Keratinocyte (primary cell): ENCODE measurements at places on chromosomes 4 and X. TPM values are rescaled to one million over a fixed set of nuclear protein-coding genes. Genes with fewer than 3 reads are reported as not detected.

GRCh38 chrX:38880296-38880854 lies 79.1 kb downstream of the MID1IP1 start:
- no peak for DNase-seq

- DNase-seq, result no peak
Observed at GRCh38 chrX:34332334-34332733, 200.2 kb upstream of the FAM47A start.

DNA sequence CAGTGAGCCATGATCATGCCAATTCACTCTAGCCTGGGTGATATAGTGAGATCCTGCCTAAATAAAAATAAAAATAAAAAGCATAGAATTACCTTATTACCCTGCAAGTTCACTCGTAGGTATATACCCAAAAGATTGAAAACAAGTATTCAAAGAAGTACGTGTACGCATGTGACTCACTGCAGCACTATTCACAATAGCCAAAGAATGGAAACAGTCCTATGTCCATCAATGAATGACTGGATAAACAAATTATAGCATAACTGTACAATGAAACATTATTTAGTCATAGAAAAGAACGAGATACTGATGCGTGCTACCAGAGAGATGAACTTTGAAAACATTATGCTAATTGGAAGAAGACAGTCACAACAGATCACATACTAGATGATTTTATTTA lies 204.6 kb upstream of the DIAPH2 start:
- no peak for DNase-seq

Gene CXCL1
- 12.0 to 40.7 TPM (median 35.5 TPM) in 3 replicates for polyA plus RNA-seq

- peak; percentile 9 for DNase-seq
Observed at GRCh38 chr4:153295131-153295755, 49.2 kb upstream of the MND1 start.

DNA sequence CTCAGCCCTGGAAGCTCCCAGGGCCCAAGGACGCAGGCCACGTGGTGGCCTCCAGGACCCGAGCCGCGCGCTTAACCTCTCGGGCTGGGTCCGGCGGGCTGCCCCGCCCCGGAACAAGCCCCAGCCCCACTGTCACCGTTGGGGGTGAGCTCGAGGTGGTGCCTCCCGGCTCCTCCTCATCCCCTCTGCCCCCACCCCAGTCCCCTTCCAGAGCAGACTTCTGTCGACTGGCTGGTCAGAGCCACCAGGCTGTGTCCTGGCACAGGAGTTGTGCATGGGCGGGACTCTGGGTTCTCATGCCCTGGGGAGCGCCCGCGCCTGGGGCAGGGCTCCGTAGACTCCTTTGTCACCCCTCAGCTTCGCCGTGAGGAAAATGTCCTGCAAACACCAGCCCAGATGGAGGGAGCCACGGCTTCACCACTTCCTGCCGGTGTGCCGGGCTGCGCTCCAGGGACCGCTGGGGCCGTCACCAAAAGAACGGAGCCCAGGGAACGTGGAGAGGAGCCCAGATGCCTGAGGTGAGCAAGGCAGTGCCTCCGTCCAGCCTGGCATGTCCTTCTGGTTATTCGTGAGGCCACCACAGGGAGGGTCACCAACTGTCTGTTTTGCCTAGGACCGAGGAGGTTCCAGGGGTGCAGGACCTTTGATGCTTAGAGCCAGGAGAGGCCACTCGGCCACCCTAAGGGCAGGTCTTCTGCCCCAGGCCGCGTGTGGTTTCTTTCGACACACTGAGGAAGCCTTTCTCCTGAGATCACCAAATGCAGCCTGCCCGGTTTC lies 7.1 kb upstream of the RGS12 start:
- no peak for DNase-seq

Gene AMTN
- not detected in 3 replicates for polyA plus RNA-seq

- DNase-seq, result no peak
Observed at GRCh38 chr4:29571322-29571721, 1148.8 kb upstream of the PCDH7 start.

- no peak for DNase-seq
Observed at GRCh38 chr4:123304151-123304964, 92.2 kb upstream of the SPRY1 start.

DNA sequence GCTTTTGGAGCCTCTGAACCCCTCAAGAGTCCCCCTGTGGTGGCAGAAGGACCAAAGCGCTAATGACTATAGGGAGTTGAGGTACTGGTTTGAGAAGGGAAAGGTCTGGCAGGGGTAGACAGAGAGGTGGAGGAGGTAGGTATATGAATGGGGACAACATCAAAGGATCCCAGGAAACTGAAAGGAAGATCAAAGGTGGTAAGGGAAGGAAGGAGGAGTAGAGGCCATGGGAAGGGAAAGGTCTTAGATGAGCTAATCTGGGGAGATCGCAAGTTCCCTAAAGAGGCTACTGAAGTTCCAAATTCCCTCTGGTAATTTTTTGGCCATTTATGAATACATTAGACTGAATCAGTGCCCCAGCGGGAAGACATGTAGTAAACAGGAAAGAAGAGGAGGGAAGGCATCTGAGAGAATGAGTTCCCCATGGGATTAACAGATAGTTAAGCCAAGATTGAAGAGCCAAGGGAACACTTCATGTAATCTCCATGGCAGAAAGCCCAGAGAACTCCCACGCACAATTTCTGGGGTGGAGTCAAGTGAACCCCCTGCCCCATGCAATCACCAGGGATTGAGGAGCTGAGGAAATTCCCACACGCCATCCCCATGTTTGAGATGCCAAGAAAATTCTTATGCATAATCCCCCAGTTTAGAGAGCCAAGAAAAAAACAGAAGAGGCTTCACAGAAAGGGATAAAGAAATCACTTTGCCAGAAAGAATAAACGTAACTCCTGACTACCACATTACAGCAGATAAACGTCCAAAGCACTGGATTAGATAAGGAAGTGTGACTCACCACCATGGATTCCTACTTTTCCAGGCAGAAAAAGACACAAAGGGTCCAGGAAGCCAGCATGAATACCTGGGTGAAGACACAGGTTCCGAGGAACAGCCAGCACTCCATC lies 25.8 kb downstream of the ZNF630 start:
- DNase-seq, result peak; percentile 26

DNA sequence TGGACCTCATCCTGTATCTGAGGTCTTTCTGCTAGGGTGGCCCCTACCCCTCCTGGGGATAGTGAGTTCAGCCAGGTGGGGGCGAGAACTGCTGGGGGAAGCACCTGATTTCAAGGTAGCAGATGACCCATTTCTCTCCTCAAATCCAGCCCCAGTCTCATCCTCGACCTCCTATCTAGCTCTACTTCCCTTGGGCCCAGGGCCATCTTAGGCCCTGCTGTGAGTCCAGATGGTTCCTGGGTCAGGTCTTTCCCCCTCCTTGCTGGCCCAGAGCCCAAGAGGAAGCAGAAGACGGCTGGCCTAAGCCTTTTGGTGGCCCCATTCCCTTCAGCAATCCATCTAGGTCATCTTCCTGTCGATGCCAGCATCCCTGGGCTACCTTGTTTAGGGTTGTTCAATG lies 3.3 kb downstream of the CDK16 start:
- DNase-seq, result no peak

DNA sequence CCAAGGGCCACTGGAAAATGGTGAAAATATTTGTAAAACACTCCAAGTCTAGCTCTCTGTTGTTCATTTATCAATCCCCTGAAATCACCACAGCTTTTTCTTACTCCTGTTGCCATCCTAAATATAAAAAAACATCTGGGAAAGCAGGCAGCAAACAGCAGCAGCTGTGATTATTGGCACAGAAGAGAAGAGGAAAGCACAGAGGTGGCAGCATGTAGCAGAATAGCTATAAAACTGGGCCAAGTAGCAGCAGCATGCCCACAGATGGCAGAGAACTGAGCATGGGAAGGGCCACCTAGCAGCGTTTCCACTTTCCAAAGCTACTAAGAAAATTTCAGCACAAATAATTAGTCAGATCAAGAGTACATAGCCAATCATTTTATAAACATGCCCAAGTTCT lies 307.2 kb downstream of the SLC7A11 start:
- no peak for DNase-seq

DNA sequence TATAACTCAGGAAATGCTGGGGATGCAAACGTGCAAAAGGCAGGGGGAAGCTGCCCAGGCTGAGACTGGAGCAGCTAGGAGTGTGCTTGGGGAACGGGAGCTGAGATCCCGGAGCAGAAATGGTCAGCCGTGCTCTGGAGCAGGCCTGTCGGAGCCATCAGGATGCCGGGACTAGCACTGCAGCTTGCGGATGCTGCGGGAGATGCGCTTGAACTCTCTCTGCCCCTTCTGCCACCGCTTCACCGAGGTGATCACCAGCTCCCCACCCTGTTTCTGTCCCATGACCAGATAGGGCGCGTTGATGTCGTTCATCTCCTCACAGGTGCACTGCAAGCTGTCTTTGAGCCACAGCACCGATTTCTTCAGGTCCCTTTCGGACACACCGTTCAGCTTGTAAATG lies 7.6 kb downstream of the SFRP2 start:
- no peak for DNase-seq

GRCh38 chrX:69116077-69116476 lies 49.2 kb downstream of the PJA1 start:
- DNase-seq, result peak; percentile 91

GRCh38 chrX:4253092-4253491 lies 539.6 kb upstream of the PRKX start:
- no peak for DNase-seq

- peak; percentile 13 for DNase-seq
Observed at GRCh38 chr4:149345424-149345823, 470.2 kb downstream of the IQCM start.

- no peak for DNase-seq
Observed at GRCh38 chr4:53886090-53886489, 178.3 kb downstream of the CHIC2 start.

Gene SLC7A11
- polyA plus RNA-seq, result 4.0 to 8.4 TPM (median 6.0 TPM) in 3 replicates

Gene COL4A6
- 15.4 to 25.0 TPM (median 18.8 TPM) in 3 replicates for polyA plus RNA-seq

GRCh38 chr4:125013891-125014290 lies 300.9 kb upstream of the FAT4 start:
- DNase-seq, result no peak

DNA sequence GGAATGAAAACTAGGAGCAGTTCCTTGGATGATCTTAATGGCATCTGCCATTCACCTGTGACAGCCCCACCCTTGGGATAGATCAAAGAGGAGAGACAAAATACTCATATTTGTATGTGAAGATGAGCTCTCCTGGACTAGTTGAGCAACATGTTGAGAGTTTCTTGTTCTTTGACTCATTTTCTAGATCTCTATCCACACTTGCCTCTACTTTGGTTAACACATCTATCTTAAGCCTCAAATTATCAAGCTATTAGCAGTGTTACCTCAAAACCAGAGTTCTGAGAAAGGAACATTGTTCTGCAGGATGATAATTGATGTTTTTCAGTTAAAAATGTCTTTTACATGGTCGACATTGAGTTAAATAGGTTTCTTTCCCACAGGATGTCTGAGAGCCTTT lies 94.2 kb upstream of the TEX13D start:
- no peak for DNase-seq

Gene NAP1L2
- 2.0 to 4.0 TPM (median 2.8 TPM) in 3 replicates for polyA plus RNA-seq

- no peak for DNase-seq
Observed at GRCh38 chr4:25966171-25966570, 52.2 kb downstream of the SMIM20 start.

- DNase-seq, result no peak
Observed at GRCh38 chr4:101014417-101014816, 332.9 kb downstream of the PPP3CA start.

DNA sequence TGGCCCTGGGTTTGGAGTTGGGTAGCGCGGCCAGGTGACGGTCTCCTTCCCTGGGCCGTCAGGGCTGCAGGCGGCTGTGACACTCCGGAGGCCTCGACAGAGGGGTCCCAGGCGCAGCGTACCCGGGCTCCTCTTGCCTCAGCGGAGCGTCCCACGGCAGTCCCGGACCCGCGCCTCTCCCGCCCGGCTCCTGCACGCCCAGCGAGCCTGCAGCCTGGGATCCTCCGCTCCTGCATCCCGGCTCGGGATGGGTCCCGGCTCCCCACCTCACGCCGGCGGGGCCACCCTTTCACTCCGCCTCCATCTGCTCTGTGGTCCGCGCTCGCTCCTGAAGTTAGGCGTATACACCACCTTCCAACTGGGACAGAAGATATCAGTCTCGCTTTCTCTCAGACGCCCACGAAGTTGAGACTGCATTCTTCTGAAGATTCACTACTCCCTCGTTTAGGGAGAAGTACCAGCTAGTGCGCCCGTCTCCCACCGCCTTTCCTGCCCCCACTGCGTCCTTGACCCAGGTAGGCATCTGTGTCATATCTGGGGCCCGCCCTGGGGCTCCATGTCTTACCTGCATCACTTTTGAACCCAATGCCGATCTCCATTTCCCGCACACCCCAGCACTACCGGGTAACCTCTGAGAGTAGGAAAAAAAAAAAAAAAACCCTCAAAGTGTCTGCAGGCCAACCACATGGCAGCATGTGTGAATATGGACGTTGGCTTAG lies 32.3 kb upstream of the KDR start:
- no peak for DNase-seq

- no peak for DNase-seq
Observed at GRCh38 chrX:50877310-50877709, 33.2 kb upstream of the BMP15 start.

Gene IL1RAPL1
- 1.6 to 4.2 TPM (median 2.8 TPM) in 3 replicates for polyA plus RNA-seq

Gene AKAP14
- not detected in 3 replicates for polyA plus RNA-seq

Gene IL2
- not detected in 3 replicates for polyA plus RNA-seq

DNA sequence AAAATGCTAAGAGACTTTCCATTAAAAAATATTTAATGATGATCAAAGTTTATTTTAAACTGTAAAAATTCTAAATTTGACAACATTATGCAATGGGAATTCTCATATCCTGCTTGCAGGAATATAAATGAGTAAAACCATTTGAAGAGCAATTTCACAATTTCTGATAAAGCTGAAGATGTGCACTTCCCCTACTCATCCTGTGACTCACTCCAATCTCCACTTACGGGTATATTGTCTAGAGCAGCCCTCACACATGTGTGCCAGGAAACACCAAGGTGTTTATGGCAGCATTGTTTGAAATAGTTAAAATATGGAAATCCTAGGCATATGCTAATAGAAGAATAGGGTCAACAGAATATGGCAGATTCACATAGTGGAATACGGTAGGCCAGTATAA lies 158.4 kb downstream of the PDHA2 start:
- no peak for DNase-seq

GRCh38 chr4:52015366-52015765 lies 4.8 kb downstream of the LRRC66 start:
- no peak for DNase-seq

DNA sequence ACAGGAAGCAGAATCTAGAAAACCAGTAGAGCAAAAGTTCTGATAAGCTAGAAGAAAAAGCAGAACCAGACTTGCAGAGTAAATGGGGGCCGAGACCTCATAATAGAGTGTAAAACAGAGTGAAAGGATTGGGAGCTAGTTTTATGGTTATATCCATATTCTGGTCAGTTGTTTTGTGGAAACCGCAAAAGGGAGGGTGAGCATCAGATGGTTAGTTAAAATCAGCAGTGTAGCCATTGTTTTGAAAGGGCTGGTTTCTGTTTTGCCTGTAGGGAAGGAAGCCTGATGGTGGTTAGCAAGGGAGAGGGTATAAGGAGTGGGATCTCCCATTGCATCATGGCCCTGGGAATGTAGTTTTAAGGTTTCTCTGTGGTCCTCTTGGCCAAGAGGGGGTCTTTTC lies 17.2 kb upstream of the CCNI start:
- no peak for DNase-seq

Gene SGCB
- 10.3 to 18.3 TPM (median 14.7 TPM) in 3 replicates for polyA plus RNA-seq
